ENCODE measurements at places on chromosomes 13 and 19. TPM values are rescaled to one million over a fixed set of nuclear protein-coding genes. Genes with fewer than 3 reads are reported as not detected.
A peak's percentile ranks its signal among the peaks of the same experiment; 100 is the strongest.

Gene IGSF23
- total RNA-seq = not detected

Gene TMTC4
- 13.3 TPM for total RNA-seq

Gene THOP1
- total RNA-seq = 158 TPM

Gene EXOC3L2
- not detected for total RNA-seq

Gene KISS1R
- total RNA-seq = 15.5 TPM

Gene GSX1
- total RNA-seq = not detected

Gene FUT3
- total RNA-seq = not detected

Gene KLK12
- not detected for total RNA-seq

DNA sequence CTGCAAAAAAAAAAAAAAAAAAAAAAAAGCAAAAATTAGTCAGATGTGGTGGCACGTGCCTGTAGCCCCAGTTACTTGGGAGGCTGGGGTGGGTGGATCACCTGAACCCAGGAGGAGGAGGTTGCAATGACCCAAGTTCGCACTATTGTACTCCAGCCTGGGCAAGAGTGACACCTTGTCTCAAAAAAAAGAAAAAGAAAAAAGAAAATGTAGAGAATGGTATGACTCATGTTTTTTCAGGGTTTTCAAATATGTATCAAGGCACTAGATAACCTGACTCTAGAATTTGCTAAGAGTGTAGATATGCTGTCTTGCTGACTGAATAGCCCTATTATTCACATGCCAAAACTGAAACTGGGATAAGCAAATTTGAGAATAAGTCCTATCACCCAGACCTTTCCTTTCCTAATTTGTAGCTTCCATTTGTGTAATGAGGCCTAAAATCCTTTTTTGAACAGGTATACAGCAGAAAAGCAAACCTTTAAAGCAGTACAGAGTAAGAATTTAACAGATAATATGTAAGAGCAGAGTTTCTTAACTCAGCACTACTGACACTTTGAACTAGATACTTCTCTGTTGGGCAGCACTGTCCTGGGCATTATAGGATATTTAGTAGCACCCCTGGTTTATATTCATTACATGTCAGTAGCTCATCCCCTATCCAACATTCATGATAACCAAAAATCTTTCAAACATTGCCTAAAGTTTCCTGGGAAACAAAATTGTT is 108.6 kb downstream of the ELF1 start:
- DNase-seq = peak; percentile 24
- peaks cover 23% of the 10 kb centered on the region for H3K4me1 ChIP-seq
- no peak overlapping the region for H3K4me3 ChIP-seq
- peaks cover 6% of the 10 kb centered on the region for H3K36me3 ChIP-seq
- no peaks in the 10 kb centered on the region for H3K27me3 ChIP-seq

DNA sequence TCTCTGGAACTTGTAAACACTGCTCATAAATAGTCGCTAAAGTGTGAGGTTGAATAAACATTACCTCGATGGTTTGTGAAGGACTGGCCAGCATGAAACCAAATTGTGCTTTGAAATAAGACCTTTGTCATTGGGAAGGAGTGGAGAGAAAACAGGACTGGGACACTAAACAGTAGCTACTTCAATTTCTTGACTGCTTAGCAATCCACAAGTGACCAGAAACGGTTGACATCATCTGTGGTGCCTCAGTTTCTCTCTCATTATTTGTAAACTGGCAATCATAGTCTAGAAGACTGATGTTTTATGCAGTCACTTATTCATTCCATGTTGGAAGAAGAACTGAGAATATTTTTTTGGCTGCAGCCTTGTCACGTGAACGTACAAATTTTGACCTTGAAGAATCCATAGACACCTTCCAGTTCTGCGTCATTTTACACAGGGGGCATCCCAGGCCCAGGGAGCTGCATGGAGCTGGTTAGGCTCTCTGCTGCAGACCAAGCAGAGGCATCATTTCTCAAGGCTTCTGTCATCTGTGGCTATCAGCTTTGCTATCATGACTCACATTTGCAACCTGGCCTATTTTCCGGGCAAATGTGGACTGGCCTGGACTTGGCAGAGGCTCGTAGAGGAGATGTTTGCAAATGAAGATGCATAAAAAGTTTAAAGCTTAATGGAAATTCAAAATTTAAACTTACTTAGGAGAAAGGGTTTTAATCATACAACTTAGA is 391.8 kb downstream of the FGF9 start:
- H3K4me3 ChIP-seq = peak overlapping the region; percentile 56
- peak overlapping the region; percentile 94 for H3K27ac ChIP-seq
- H3K27me3 ChIP-seq = no peaks in the 10 kb centered on the region
- H3K36me3 ChIP-seq = peaks cover 19% of the 10 kb centered on the region
- DNase-seq = peak; percentile 22

- peaks cover 7% of the 10 kb centered on the region for H3K4me1 ChIP-seq
- DNase-seq = peak; percentile 67
- peaks cover 42% of the 10 kb centered on the region for H3K27me3 ChIP-seq
- H3K4me3 ChIP-seq = peak overlapping the region; percentile 27
These were observed 30.2 kb upstream of the EVI5L start for GRCh38 chr19:7799640-7800355.

GRCh38 chr19:51784922-51785690 is 9.9 kb upstream of the FPR3 start:
- H3K4me3 ChIP-seq = no peak overlapping the region
- peak; percentile 85 for DNase-seq
- H3K36me3 ChIP-seq = no peaks in the 10 kb centered on the region
- peaks cover 16% of the 10 kb centered on the region for H3K27me3 ChIP-seq
- no peak overlapping the region for H3K27ac ChIP-seq

DNA sequence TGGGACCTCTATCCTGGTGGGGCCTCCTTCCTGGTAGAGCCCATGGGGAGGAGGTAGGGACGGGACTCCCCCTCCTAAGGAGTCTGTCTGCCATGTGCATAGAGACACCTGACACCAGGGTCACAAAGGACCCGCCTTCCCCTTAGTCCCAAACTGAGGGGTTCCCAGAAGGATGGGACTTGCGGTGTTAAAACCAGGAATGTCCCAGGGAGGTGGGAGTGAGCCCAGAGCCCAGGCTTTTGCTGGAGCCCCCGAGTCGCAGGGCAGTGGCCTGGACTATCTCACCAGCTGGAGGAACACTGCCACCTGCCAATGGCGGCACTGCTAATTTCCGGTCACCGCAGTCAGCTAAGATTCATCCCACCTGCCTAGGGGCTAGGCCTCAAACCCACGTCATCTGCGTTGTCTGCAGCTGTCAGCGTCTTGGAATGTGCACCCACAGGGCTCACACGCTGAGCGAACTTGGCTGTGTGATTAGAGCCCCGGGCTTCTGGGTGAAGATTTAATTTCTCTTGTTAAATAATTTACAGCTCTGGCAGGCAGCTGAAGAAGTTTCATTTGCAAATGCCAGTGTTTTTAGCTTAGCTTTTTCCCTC is 31.9 kb upstream of the ATP11A start:
- no peaks in the 10 kb centered on the region for H3K27me3 ChIP-seq
- no peaks in the 10 kb centered on the region for H3K4me1 ChIP-seq
- no peak overlapping the region for H3K27ac ChIP-seq
- H3K36me3 ChIP-seq = no peaks in the 10 kb centered on the region
- DNase-seq = no peak
- H3K4me3 ChIP-seq = no peak overlapping the region

DNA sequence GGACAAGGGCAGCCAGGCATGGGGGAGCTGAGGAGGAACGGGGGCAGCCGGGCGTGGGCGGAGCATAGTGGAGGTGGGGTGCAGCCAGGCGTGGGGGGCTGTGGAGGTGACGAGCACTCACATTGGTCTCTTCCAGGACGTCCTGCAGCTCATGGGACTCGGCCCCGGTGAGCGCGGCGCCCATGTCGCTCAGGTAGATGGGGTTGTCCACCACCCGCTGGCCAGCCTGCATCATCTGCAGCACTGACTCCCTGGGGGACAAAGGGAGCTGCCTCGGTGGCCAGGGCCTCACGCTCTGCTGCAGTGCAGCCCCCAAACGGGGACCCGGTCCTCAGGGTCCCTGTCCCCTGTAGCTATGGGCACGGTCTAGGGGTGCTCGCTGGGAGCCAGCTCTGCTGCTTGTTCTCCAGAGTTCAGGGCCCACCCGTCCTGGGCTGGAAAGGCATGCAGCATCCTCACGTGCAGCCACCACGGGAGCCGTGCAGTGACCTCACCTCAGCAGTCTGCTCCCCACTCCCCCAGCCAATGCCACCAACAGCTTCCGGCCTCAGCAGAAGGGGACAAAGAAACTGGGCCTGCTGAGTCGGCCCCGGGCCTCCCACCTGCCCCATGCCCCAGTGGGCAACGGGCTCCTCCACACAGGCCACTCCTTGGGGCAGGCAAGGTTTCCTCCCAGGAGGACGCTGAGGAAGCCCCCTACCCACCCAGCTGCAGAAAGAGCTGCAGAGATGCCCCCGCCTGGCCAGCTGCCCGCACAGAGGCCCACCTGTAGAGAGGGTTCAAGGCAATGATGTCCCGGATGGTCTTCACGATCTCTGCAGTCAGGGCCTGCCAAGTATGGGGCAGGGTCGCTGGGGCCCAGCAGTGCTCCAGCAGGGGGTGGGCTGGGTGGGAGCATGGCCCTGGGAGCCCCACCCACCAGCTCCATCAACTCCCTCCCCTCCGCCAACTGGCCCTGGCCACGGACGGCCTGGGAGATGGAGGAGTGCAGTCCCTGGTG is 12.1 kb downstream of the LONP1 start:
- no peak overlapping the region for H3K4me3 ChIP-seq
- no peaks in the 10 kb centered on the region for H3K27me3 ChIP-seq
- no peak for DNase-seq
- no peak overlapping the region for H3K27ac ChIP-seq
- H3K4me1 ChIP-seq = no peaks in the 10 kb centered on the region

- peaks cover 8% of the 10 kb centered on the region for H3K27me3 ChIP-seq
- no peak overlapping the region for H3K27ac ChIP-seq
- DNase-seq = no peak
- H3K4me3 ChIP-seq = no peak overlapping the region
- no peaks in the 10 kb centered on the region for H3K36me3 ChIP-seq
These were observed 226.4 kb downstream of the SUCLA2 start for GRCh38 chr13:47774671-47774994.

GRCh38 chr19:32811151-32811550 is 58.4 kb downstream of the SLC7A9 start:
- no peak for DNase-seq
- no peaks in the 10 kb centered on the region for H3K36me3 ChIP-seq
- no peak overlapping the region for H3K4me3 ChIP-seq

GRCh38 chr13:99418843-99419140 is 82.5 kb upstream of the TM9SF2 start:
- peaks cover 6% of the 10 kb centered on the region for H3K36me3 ChIP-seq
- peaks cover 76% of the 10 kb centered on the region for H3K4me1 ChIP-seq
- no peaks in the 10 kb centered on the region for H3K27me3 ChIP-seq
- peak overlapping the region; percentile 31 for H3K4me3 ChIP-seq
- peak overlapping the region; percentile 57 for H3K27ac ChIP-seq

GRCh38 chr13:40578055-40578454 is 88.4 kb downstream of the FOXO1 start:
- no peak overlapping the region for H3K4me3 ChIP-seq
- H3K4me1 ChIP-seq = peaks cover 96% of the 10 kb centered on the region
- DNase-seq = no peak
- no peaks in the 10 kb centered on the region for H3K27me3 ChIP-seq
- peak overlapping the region; percentile 25 for H3K27ac ChIP-seq

GRCh38 chr13:101654883-101655282 is 202.4 kb downstream of the ITGBL1 start:
- no peak overlapping the region for H3K4me3 ChIP-seq
- no peaks in the 10 kb centered on the region for H3K4me1 ChIP-seq
- DNase-seq = no peak
- peaks cover 13% of the 10 kb centered on the region for H3K27me3 ChIP-seq
- no peaks in the 10 kb centered on the region for H3K36me3 ChIP-seq

GRCh38 chr19:12603714-12604113 is 6.9 kb downstream of the ZNF490 start:
- H3K27me3 ChIP-seq = no peaks in the 10 kb centered on the region
- H3K36me3 ChIP-seq = peaks cover 9% of the 10 kb centered on the region
- no peak overlapping the region for H3K27ac ChIP-seq
- H3K4me3 ChIP-seq = no peak overlapping the region
- peaks cover 14% of the 10 kb centered on the region for H3K4me1 ChIP-seq
- DNase-seq = peak; percentile 86

GRCh38 chr19:33879818-33880575 is 83.3 kb downstream of the KCTD15 start:
- no peak for DNase-seq
- peaks cover 3% of the 10 kb centered on the region for H3K4me1 ChIP-seq
- no peak overlapping the region for H3K4me3 ChIP-seq

- no peak overlapping the region for H3K4me3 ChIP-seq
- peaks cover 18% of the 10 kb centered on the region for H3K36me3 ChIP-seq
- no peak for DNase-seq
- no peak overlapping the region for H3K27ac ChIP-seq
- H3K4me1 ChIP-seq = peaks cover 23% of the 10 kb centered on the region
These were observed 2.5 kb upstream of the NR2C2AP start for GRCh38 chr19:19205416-19206410.

DNA sequence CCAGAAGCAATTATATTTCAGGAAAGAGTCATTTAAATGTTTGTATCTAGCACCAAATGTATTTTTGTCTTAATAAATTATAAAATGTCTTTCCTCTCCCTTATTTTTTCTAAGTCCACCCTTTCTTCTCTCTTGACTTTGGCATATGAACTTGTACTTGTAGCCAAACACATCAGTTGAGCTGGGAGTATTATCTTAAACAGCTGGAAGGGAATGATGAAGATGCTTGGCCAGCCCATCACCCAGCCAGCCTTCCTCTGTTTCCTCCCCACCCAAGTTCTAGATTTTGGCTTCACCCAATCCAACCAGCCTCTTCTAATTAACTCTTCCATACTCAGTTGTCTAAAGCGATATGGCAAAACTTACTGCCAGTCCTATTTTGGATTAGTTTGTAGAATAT is 272.5 kb downstream of the ENOX1 start:
- H3K4me3 ChIP-seq = no peak overlapping the region
- H3K27me3 ChIP-seq = peaks cover 1% of the 10 kb centered on the region
- DNase-seq = no peak
- no peaks in the 10 kb centered on the region for H3K36me3 ChIP-seq
- H3K27ac ChIP-seq = no peak overlapping the region

- DNase-seq = no peak
- H3K27me3 ChIP-seq = no peaks in the 10 kb centered on the region
- H3K36me3 ChIP-seq = peaks cover 9% of the 10 kb centered on the region
- no peak overlapping the region for H3K4me3 ChIP-seq
These were observed 173.0 kb downstream of the KLF12 start for GRCh38 chr13:73961181-73961580.

- H3K4me1 ChIP-seq = no peaks in the 10 kb centered on the region
- H3K27ac ChIP-seq = no peak overlapping the region
- no peak overlapping the region for H3K4me3 ChIP-seq
- no peak for DNase-seq
- no peaks in the 10 kb centered on the region for H3K27me3 ChIP-seq
These were observed 373.1 kb upstream of the MIR17HG start for GRCh38 chr13:90974249-90974975.

DNA sequence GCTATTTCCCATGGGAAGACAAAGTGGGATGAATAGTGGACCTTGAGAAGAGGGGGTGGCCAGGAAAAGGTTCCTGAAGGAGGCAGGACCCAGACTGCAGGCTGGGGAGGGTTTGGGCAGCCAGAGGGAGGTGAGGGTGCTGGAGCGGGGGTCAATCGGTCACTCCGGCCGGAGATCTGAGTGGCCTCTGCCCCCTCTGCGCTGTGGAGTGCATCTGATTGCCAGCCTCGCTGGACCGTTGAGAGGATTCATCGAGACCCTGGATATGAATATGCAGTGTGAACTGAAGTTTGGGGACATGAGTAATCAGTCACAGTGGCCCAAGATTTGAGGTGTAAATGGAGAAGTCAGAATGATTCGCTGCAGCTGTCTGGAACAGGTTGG is 5.5 kb upstream of the ZNF580 start:
- peak overlapping the region; percentile 99 for H3K4me3 ChIP-seq
- no peak for DNase-seq
- peaks cover 53% of the 10 kb centered on the region for H3K4me1 ChIP-seq
- H3K36me3 ChIP-seq = peaks cover 44% of the 10 kb centered on the region
- H3K27me3 ChIP-seq = no peaks in the 10 kb centered on the region

Data from activated CD8-positive, alpha-beta T cell treated with anti-CD3 and anti-CD28 coated beads for 36 hours (primary cell).